Anterior cingulate cortex (tissue), 58 donors: ENCODE measurements at places on chromosomes 6 and 20.
A peak's percentile ranks its signal among the peaks of the same experiment; 100 is the strongest.

DNA sequence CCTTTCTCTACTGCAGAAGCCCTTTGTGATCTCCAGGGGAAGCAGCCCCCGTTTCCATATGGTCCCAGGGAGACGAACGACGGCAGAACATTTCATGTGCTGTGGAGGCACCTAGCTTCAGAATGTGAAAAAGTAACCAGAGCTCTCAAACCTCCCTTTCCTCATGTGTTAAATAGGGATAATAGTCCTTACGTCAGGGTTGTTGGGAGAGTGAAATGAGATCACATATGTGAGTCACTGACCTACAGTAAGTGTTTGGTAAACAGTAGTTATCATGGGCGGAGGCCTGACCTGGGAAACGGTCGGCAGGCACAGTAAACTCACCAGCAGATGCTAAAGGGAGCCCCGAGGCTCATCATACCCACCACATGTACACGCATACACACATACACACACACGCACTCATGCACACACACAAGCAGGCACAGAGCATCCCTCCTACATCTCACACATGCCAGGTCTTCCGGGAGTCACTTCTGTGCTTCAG lies 89.7 kb downstream of the LY86 start:
- DNase-seq = no peak

GRCh38 chr6:53943395-53943794 lies 148.6 kb downstream of the LRRC1 start:
- DNase-seq = peak; percentile 23

DNA sequence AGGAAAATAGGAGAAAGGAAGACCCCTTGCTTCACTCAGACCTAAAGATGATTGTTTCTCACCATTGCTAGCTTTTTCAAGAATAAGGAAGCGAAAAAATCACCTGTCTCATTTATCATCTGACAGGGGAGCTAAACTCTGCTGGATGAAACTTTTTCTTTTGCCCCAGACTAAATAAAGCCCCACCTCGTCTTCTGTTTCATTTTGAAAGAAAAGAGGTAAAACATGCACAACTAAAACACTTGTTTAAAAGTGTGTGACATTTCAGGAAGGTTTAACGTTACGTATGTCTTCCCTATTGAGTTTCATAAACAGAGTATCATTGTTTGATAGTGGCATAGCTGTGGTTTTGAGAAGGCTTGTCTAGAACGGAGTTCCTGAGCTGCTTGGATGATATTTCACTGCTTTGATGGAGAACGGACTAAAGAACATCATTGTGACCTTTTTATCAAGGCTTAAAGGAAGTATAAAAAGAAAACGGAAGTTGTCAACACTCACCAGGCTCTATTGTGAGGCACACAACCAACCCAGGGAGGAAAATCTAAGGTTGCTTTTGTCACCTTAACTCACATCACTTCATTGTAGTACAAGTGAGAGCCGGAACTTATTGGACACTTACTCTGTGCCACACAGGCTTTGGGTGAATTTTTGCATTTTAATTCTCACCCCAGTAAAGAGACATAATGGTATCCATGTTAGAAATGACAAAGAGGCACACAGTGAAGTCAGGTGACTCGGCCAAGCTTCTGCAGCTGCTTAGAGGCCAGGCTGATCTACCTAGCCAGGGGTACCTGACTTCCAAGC lies 29.5 kb downstream of the TSHZ2 start:
- no peak for DNase-seq

DNA sequence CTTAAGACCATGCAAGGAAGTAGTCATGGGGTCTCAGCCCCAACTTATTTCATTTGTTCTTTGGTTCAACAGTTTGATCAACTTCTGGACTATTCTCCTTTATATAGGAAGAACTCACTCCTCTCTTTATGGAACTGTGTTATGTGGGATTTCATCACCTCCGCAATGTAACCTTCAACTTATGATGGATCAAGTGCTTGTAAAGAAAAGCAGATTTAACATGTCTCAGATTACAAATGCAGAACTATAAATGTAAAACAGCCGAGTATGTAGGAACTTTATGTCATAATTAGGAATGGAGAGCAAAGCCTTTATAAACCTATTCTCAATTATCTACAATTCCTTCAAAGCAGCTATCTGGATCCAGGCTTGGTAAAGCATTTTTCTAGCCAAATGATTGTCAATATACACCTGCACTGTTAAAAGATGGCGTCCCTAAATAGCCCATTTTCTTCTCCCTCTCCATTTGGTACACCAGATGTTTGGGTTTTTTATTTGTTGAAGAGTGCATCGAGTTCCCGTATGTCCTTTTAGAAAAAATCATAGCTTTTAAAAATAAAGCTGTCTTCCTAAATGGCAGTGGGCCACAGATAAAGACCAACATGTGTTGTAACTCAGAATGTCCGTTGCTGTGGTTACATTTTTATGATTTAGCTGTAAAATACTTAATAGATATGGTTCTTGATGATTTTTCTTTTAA lies 985.1 kb upstream of the SLC35B3 start:
- no peak for DNase-seq

DNA sequence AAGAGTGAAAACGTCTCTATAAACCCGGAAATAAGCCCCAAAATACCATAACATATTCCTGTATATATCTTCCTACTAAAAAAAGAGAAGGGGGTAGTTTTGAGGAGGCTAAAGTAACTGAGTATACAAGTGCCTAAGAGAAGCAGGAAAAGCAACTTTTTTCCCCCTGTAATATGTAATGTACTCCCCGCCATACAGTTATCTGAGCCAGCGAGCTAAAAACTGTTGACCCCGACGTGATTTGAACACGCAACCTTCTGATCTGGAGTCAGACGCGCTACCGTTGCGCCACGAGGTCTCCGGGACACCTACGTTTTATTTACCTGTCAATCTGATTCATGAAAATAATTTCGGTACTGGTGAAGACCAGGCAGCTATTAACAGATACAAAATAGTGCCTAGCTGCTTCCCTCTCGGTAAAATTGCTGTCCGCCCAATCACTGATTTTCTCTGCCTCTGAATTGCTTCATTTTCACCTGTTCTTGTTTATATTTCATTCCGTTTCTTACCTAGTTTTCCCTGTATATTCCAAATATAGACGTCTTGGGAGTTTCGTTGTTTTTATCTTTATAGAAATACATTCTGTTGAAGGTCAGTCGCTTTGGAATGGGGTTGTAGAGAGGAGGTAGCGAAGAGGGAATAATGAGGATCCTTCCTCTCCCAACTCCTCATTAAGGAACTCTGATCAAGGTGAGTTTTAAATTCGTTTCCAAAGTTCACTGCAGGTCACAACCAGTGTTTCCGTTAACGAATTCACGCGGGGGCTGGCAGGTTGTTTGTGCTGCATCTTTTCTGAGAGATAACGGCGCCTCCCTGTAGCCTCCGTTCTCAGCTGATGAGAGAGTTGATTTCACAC lies 33.6 kb upstream of the BTN3A2 start:
- no peak for DNase-seq

DNA sequence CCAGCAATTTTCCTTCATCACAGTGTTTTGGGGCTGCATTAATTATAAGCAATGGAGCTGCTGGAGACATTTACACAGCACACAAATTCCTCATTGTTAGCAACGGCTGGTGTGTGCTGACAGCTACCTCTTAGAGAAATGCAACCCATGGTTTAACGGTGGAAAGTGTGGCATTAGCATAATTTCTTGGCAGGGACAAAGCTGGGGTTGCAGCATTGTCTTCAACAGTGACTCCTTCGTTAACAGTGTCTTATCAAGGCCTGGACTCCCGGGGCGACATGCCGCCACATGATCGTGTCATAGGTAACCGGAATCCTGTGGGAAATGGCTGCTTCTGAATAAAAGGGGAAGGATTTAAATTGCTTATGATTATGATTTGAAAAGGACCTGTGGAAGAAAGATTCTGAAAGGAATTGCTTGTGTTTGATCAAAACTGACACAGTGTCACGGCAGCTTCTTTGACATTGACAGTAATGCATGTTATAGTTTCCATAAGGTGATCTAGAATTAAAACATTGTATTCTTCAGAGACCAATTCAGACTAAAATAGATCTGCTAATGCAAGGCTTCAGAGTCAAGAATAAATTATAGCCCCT lies 128.0 kb downstream of the UST start:
- DNase-seq = no peak

- no peak for DNase-seq
Measured at GRCh38 chr6:154931711-154932424, 63.2 kb upstream of the TIAM2 start.

GRCh38 chr20:9149796-9150195 lies 80.9 kb downstream of the PLCB4 start:
- DNase-seq = no peak

- DNase-seq = no peak
Measured at GRCh38 chr20:36320898-36321695, 15.0 kb downstream of the DLGAP4 start.

- no peak for DNase-seq
Measured at GRCh38 chr20:21739161-21739560, 33.7 kb downstream of the PAX1 start.

- DNase-seq = no peak
Measured at GRCh38 chr6:75268121-75268987, 16.2 kb downstream of the TMEM30A start.

DNA sequence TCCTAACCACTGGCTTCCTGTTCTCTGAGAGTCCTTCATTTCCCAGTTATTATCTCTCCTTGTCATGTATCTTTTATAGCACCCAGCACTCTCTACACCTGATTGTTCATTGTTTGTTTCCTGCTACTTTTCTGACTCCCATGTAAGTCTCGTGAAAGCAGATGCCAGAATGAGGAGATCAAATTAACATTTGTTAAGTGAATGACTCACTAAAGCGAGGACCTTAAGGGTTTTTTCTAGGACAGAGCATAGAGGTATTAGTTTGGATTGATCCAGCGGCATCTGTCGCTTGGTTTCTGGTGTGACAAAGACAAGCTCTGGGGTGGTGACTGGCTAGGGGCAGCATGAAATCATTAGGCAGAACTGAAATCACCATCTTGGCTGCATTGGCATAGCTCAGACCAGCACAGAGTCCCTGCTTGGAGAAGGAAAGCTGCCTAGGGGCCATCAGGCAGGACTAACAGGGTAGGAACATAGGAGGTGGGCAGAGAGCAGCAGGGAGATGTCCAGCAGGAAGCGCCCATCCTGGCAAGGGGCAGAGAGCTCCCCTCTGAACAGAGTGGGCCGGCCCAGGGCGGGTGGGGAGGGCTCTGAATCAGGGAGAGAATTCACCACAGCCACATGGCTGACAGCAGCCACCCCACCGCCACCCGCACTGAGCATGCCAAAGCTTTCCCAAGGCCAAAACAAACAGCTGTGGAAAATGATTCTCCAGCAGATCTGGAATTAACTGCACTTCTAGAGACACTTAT lies 97.1 kb upstream of the CEP85L start:
- peak; percentile 60 for DNase-seq

DNA sequence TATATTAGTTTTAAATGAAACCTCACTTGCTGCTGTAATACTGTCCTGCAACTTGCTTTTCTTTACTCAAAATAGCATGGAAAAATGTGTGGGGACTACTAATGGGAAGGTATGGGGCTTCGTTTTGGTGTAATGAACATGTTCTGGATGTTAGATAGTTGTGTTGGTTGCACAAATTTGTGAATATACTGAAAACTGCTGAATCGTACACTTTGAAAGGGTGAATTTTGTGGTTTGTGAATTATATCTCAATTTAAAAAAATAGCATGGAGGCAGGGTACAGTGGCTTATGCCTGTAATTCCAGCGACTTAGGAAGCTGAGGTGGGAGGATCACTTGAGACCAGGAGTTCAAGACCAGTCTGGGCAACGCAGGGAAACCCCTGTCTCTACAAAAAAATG lies 2.3 kb downstream of the BCAS4 start:
- no peak for DNase-seq

- no peak for DNase-seq
Measured at GRCh38 chr20:9021216-9021615, 47.7 kb upstream of the PLCB4 start.

DNA sequence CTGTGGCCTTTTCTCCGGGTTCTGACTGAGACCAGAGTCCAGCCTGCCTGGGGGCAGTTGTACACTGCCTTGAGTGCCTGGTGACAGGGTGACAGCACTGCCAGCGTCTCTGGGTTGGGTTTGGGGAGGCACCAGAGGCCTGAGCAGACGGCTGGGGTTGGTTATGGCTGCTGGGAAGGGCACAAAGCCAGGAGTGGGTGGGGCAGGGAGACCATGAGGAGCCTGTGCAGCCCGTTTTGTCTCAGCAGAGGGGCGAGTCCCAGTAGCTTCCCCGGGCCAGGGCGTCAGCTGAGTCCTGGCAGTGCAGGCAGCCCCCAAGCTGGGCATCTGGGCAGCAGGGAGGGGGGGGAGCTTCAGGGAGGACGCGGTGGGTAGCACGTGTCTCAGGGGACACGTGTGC lies 15.3 kb upstream of the SULF2 start:
- no peak for DNase-seq
